ENCODE measurements at places on chromosomes 11 and 22.

- DNase-seq, result no peak
Observed at GRCh38 chr22:48821727-48822126, 1005.9 kb downstream of the BRD1 start.

GRCh38 chr11:17386331-17387084 is 2.0 kb downstream of the KCNJ11 start:
- peak; percentile 24 for DNase-seq

GRCh38 chr22:16936625-16937024 is 71.4 kb downstream of the GAB4 start:
- no peak for DNase-seq

DNA sequence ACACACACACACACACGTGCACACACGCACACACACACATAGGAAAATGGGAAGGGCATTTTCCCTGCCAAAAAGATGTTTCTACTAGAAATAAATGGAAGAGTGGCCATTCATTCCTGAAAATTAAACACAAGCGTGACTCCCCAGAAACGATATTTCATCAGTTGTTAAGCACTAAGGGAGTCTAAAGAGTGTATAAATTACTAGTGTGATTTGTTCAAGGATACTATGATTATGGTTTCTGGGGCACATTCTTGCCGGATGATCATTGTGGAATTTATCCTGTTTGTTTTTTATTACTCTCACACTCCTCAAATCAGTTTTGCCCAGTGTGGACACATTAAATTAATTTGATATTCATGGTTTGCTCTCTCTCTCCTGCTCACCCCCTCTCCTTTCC is 16.4 kb upstream of the AMOTL1 start:
- no peak for DNase-seq

All from T-helper 1 cell (primary cell).